Activated CD4-positive, alpha-beta T cell treated with anti-CD3 and anti-CD28 coated beads, Interleukin-2, amount 50 U/mL, for 1 hour (primary cell): ENCODE measurements at places on chromosomes 5 and 9.

DNA sequence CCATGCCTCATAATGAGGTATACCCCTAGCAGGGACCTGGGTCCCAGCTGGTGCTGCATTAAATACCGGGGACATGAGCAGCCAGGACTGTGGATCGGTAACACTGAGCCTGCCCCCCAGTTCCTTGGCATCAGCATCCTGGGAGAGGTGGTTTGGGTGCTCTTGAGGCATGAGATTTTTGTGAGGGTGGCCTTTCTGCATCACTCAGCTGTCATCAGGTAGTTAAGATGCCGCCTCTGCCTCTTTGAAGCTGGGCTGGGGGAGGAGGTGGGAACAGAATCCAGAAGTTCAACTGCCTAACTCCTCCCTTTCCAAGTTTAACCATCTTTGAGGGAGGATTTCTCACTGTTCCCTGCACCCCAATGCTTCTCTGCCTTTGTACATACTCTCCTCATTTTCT, 112.7 kb downstream of the PDZD2 start:
- no peak for DNase-seq

- no peak for DNase-seq
Measured at GRCh38 chr9:92158097-92158601, 42.9 kb upstream of the SPTLC1 start.

- DNase-seq = no peak
Measured at GRCh38 chr9:124663046-124663961, 107.8 kb downstream of the NR6A1 start.

DNA sequence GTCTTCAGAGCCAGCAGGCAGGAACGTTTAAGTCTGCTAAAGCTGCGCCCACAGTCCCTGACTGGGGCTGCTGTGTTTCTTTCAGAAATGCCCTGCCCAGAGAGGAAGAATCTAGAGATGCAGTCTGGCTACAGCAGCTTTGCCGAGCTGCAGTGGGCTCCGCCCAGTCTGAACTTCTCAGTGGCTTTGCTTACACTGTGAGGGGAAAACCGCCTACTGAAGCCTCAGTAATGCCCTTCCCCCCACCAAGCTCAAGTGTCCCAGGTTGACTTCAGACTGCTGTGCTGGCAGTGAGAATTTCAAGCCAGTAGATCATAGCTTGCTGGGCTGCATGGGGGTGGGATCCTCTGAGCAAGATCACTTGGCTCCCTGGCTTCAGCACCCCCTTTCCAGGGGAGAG, 78.4 kb downstream of the SREK1 start:
- DNase-seq = no peak

GRCh38 chr5:82641331-82642003, 363.3 kb upstream of the RPS23 start:
- no peak for DNase-seq

- DNase-seq = no peak
Measured at GRCh38 chr5:38650540-38650939, 94.1 kb upstream of the LIFR start.

- no peak for DNase-seq
Measured at GRCh38 chr5:55438998-55439397, 95.8 kb downstream of the PLPP1 start.

- no peak for DNase-seq
Measured at GRCh38 chr9:127538849-127539258, 73.2 kb upstream of the STXBP1 start.

DNA sequence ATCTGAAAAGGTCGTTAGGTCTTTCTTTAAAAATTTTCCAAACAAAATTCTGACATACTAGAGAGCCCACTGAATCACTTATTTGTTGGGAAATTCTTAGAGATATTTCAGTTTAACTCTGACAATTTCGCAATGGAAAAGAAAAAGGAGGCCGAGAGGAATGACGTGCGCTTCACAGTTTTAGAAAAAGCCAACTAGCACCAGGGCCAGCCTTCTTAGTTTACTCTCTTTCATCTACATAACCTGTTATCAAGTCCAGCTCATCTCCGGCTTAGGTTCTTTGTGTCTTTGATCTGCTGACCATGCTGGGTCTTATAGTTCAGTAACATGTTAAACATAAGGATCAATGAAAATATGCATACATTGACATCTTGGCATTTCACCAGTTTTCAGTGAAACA, 201.7 kb upstream of the TAS2R1 start:
- no peak for DNase-seq

GRCh38 chr9:128481561-128481960, 23.0 kb upstream of the GLE1 start:
- DNase-seq = no peak

DNA sequence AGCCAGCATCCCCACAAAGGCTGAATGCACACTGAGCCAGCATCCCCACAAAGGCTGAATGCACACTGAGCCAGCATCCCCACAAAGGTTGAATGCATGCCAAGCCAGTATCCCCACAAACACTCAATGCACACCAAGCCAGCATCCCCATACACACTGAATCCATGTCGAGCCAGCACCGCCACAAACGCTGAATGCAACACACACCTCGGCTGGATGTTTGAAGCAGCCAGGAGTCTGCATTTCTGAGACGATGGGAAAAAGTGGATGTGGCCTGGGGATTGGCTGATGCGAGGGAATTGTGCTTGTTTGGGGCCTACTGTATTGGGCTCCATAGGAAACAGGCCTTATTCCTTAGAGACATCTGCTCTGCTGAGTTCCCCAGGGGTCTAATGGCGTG, 30.9 kb upstream of the CEP72 start:
- DNase-seq = no peak

DNA sequence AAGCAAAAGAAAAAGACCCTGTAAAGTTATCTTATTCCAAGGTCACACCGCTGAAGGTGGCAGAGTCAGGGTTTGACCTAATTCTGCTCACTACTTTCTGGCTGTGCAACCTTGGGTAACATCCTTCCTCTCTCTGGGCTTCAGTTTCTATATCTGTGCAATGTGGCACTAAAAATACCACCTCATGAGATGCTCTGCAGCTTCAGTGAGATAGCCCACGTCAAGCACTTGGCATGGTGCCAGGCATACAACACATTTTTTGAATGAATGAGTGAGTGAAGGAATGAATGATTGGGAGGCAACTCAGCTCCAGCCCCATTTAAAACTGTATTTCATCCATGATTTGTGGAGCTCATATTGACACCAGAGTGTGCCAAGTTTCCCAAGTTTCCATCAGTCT, 62.3 kb downstream of the FOXI1 start:
- no peak for DNase-seq

GRCh38 chr9:91212596-91213243, 149.0 kb downstream of the AUH start:
- no peak for DNase-seq

- DNase-seq = no peak
Measured at GRCh38 chr9:81594415-81594814, 94.9 kb downstream of the TLE1 start.

- DNase-seq = no peak
Measured at GRCh38 chr9:25678846-25679360, 659 bp upstream of the TUSC1 start.

DNA sequence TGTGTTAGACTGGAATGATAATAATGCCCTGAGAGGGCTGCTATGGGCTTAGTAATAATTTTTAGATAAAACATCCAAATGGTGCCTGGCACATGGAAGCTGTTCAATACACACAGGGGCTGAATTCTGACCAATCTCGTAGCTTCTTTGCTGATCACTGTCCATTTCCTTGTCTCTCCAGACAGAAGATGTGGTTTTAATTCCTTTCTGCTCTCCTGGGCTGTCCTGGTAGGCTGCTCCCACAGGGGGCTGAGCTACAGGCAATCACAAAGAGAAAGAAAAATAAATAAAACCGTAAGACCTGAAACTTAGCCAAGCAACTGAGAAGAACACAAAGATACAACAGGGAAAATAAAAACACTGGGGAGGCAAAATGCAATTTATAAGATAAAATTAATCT, 136.5 kb downstream of the CDK5RAP2 start:
- no peak for DNase-seq

DNA sequence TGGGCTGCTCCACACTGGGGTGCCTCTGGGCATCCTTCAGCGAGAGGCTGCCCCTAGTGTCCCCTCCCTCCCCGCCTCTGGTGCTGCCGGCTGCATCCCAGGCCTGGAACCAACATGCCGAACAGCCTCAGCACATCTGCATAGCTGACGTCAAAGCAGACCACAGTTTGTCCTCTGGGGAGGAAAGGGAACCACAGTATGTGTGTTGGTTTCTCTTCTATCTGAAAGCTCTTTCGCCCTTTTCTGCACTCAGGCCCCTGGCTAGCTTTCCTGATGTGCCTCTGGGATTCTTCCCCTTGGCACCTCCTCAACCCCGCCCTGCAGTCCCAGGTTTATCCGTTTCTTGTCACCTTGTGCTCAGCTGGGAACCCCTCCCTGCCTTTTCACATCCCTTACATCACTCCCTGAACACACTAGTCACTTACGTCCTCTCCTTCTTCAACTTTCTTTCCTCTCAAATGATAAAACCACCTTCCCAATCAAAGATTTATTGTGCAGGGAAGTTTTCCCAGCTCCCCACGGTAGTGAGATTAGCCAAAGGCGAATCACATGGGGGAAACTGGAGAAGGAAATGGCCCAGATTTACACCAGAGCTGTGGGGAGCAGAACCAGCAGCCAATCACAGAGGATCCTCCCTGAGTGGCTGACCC, 35.5 kb upstream of the B4GALT1 start:
- DNase-seq = peak; percentile 3

DNA sequence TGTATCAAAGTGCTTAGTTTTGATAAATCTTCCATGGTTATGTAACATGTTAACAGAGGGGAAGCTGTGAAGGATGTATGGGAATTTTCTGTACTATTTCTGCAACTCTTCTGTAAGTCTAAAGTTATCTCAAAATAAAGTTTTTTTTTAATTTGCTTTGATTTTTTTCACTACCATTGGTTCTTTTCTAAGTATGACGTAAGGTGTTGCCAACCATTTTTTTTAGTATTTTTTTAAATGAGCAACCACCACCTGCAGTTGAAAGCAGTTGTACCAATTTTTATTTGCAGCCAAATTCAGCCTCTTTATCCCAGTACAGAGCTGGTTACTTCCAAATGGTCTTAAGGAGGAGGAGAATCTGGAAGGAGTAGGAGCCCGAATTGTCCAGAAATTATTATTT, 192.2 kb downstream of the CHSY3 start:
- DNase-seq = no peak

DNA sequence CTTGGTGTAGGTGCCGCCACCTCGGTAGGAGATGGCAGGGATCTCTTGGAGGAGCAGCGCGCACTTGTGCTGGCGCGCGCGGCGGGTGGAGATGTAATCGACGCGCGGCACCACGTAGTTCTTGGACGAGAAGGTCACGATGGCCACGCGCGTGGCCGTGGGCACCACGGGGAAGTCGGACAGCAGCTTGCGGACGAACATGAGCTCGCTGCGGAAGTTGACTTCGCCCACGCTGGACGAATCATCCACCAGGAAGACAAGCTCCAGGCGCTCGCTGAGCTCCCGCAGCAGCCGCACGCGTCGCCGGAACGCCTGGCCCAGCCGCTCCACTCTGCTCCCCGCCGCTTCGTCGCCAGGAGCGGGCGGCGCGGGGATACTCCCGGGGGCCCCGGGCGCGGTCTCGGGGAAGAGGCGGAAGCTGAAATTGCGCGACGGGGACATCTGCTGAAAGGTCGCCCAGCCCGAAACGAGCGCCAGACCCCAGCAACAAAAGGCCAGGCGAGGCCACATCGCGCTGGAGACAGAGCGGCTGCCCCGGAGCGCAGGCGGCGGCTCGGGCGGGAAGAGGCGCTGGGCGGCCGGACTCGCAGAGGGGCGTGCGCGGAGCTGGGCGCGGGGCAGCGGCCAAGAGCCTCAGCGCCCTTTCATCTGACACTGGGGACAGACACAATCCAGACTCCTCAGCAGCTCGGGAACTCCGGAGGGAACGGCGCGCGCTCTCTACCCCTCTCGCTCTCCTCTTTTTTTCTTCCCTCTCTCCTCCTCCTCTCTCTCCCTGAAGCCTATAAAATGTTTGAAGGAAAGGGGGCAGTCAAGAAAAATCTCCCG, at the start of gene SVEP1:
Gene SVEP1 (minus strand): TSS at position 708 of the 828 bp plus-strand sequence. CDS start 198 bp downstream, at position 510.
- no peak for DNase-seq

DNA sequence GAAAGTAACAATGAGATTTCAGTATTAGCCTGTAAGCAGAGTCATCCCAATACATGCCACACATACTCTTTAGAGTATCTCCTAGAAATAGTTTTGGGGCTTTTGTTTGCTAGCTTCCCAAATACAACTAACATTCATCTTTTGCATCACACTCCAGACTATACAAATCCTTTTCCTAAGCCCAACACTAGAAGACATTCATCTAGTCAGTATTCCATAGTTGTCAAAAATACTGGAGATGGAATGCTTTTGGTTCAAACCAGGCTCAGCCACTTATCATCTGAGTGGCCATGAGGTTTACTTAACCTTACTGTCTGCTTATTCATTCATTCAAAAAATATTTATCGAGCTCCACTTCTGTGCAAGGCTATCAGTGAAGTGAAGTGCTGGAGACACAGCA, 205.1 kb upstream of the SGCD start:
- DNase-seq = no peak

DNA sequence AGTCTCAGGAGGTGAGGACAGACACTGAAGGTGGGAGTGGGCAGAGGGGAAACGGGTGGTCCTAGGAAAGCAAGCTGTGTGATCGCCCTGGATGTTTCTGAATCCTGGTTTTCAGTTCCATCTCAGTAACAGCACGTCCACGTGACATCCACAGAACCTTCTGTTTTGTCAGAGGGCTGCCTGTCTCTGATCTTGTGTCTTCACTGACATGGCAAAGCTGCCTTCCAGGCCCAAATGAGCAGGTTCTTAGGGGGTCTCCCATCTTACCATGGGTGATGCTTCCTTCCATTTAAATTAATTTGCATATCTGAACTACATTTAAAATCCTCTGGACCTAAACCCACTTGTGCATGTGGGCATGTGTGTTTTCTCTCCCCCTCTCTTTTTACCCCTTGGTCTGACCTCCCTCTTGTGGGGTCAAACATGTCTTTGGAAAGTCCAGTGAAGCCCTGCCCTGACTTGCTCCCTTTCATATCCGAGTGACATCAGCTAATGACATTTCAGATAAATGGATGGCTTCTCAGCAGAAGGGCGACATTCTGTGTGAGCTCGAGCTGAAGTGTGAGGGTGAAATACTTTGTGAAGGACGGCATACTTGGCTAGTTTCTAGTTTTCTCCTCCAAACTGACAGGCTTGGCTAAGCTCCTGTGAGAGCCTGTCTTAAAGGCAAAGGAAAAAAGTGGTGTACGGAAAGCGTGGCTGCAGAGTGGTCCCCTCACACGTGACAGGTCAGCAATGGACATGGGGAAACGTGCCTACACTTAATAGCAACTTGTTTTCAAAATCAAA, 204.8 kb upstream of the S1PR3 start:
- DNase-seq = no peak

DNA sequence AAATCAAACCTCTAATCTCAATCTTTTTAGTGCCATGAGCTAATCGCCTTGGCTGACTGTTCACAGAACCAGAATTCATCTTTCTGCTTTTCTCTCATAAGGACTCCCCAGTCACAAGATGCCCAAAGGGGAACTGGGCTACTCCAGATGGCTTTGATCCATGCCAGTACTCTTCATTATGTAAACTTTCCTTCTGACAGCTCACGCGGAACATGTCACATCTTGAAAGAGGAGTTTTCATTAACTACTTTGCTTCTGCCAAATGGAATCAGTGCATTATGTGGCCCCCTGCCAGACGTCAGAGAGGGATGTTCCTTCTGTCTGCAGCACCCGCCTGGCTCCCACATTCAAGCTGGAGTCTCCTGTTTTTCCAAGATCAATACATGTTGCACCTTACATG, 142.1 kb upstream of the NMUR2 start:
- DNase-seq = no peak
